ENCODE measurements at places on chromosomes 11 and 22.

DNA sequence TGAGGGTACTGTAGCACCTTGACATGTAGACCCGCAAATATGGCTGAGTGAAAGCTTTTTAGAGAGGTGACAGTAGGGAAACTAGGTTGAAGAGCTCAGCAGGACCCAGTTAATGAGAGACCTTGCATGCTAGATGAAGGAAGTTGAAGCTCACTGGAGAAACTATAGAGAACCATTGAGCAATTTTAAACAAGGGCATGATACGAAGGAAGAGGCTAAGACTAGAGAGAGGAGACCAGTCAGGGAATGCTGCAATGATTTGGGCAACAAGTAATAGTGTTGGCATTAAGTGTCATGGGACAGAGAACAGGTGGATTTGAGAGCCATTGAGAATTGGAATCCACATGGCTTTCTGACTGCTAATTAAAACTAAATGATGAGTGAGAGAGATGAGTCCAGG is 4.1 kb downstream of the OLFML1 start:
- DNase-seq = no peak

DNA sequence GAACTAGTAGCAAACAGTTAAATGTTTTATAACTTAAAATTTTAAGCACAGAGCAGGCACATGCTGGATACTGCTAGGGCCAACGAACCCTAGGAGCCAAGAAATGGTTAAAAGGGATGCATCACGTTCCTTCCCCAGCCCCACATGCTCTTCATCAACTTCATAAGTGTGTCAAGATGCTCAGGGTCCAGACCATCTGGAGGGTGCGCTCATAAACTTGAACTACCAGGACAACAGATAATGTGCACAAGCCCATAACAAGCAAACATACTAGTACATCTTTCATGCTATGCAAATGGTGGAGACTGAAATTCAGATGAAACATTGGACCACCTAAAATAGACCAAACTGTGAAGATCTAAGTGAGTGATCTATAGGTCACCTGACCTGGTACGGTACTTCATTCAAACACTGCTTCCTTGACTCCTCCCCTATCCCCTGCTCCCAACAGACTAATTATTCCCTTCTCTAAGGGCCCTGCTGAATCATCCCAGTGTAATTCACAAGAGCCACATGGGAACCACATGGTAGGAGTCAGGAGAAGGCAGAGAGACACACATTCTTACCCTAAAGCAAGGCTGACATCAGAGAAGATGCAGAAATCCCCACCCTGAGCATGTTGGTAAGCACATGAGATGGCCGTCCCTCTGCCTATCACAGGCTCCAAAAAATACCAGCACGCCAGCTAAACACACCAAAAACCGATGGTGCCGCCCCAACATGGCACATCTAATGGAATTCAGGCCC is 83.9 kb downstream of the ETS1 start:
- DNase-seq = no peak

DNA sequence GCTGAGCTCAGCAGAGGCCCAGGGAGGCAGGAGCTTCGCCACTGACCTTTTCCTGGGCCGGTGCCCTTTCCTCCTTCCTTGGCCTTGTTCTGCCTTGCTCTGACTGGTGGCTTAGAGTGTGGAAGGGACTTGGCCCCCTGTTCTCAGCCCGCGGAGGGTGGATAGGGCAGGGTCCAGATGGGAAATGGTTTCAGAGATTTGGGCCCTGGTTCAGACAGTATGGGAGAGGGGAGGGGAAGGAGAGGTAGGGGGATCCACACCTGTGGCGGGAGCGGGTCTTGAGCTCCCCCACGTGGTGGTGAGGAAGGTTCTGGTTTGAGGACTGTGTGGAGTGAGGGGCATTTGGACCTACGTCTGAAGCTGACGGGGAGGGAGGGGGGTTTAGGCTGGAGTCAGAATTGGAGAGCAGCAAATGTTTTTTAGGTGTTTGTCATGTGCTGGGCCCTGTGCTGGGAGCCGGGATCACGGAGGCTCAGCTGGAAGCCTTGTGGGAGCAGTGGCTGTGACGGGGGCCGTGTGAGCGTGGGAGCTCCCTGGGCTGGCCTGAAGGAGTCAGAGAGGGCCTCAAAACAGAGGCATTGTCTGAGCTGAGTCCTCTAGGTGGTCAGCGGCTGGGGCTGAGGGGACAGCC is 27.2 kb downstream of the SHANK3 start:
- no peak for DNase-seq

DNA sequence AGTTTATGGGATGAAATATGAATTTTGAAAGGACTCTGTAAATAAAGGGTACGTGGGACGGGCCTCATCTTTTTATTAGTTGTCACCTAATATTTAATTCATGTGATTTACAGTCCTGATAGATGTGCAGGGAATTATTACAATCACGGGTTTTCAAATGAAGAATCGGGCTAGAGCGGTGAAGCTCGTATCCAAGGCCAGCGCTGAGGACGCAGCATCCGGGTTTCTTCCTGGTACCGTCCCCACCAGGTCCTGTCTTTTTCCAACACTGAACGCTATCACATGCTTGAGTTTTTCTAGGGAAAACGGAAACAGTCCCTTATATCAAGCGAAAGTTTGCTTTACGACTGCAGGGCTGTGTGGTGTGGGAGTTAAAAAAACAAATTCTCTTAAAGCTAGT is 787 bp downstream of the SMDT1 start:
- peak; percentile 37 for DNase-seq

GRCh38 chr11:35826949-35827348 is 116.9 kb upstream of the LDLRAD3 start:
- DNase-seq = no peak

- no peak for DNase-seq
Measured at GRCh38 chr22:33300165-33300564, 242.0 kb upstream of the SYN3 start.

DNA sequence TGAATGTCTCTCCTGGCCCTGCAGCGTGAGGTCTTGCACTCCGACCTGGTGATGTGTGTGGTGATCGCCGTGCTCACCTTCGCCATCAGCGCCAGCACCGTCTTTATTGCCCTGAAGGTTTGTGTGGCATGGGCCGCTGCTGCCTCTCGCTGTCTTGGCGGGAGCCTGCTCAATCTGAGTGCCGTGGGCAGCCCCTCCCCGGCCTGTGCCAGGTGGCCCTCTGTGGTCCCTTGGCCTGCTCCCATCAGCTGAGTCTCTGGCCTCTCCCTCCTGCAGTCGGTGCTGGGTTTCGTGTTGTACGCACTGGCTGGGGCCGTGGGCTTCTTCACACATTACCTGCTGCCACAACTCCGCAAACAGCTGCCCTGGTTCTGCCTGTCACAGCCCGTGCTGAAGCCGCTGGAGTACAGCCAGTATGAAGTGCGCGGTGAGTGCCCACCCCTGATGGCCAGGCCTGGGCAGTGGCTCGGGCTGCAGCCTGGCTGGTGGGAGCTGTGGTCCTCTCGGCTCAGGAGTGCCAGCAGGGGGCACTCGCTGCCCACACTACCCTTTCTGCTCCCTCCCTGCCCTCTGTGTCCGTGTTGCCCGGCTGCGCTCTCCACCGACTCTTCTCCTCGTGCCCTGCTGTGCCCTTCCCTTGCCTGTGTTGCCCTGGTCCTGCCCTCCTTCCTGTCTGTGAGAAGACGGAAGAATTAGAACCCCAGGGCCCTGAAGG is 10.2 kb downstream of the PCNX3 start:
- peak; percentile 72 for DNase-seq

DNA sequence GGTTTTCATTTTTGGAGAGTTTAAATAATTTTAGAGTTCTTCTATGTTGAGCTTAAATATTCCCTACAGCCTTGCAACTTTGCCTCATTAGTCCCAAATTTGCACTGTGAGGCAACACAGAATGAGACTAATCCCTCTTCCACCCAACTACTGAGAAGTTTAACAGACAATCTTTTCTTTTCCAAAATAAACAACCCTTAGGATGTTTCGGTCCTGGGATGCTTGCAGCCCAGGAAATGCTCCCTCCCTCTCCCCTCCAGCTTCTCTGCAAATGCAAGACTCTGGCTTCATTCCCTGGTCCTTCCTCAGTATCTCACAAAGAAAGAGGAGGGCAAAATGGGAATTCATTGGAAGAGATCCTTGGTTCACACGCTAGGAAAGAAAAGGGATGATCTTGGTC is 222.5 kb downstream of the ST3GAL4 start:
- no peak for DNase-seq

Measured in CD4-positive, alpha-beta T cell treated with Interleukin-6 for 4 hours (primary cell).